ENCODE measurements at places on chromosomes 7 and 10. TPM values are rescaled to one million over a fixed set of nuclear protein-coding genes. Genes with fewer than 3 reads are reported as not detected.

DNA sequence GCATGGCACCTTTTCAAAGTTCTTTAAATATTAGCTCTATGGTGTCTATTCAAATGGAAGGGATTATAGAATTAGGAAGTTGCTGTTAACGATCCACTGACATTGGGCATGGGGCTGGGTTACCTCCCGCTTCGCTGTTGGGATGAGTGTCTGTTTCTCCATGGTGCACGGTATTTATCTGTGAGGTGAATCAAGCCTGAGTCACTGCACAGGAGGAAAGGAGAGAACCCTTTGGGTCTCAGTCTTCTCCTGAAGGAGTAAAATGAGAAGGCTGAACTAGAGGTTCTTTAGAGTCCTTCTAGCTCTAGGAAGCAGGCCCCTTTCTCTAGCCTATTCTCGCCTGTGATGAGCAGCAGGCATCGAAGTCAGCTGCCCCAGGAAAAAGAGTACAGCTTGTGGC is 7.3 kb downstream of the JCAD start:
- no peak for DNase-seq

- DNase-seq: no peak
These were observed 39.4 kb upstream of the CTNNA3 start for GRCh38 chr10:67735430-67735829.

GRCh38 chr10:117255835-117256460 is 15.0 kb downstream of the SLC18A2 start:
- DNase-seq: no peak

PNLIPRP2 gene
- total RNA-seq: not detected

CYP3A7 gene
- total RNA-seq: not detected

- no peak for DNase-seq
These were observed 32.0 kb downstream of the KDM7A start for GRCh38 chr7:140144821-140145220.

- DNase-seq: no peak
These were observed 347.4 kb downstream of the RPS24 start for GRCh38 chr10:78381107-78381506.

HOXA3 gene
- total RNA-seq: 5.8 TPM

GRCh38 chr10:93420091-93420490 is 62.0 kb downstream of the MYOF start:
- DNase-seq: no peak

UCMA gene
- total RNA-seq: not detected

RHOBTB1 gene
- total RNA-seq: 16.5 TPM

ARHGAP12 gene
- total RNA-seq: 35.9 TPM

PNLIPRP3 gene
- total RNA-seq: not detected

- DNase-seq: no peak
These were observed 2.5 kb upstream of the KEL start for GRCh38 chr7:142964502-142965246.

ACTR3C gene
- not detected for total RNA-seq

- DNase-seq: no peak
These were observed 34.9 kb upstream of the STEAP1 start for GRCh38 chr7:90119178-90119971.

DNA sequence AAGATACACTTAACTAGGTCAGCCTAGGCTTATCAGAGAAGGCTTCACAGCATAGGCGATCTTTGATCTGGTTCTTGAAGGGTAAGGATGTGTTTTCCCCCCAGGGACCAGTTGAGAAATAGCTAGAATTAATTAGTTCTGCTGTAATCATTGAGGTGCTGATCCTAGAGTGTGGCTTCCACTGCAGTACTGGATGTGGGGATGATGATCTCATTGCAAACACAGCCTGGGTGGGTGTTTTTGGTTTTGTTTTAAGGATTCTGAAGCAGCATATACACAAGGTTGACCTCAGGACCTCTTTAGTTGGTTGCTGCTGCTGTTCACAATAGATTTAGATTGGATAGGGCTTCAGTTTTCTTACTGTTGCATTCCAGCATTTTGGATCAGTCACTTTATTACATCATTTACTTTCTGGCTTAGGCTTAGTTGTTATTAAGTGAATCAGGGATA is 159.7 kb downstream of the AUTS2 start:
- no peak for DNase-seq

GRCh38 chr7:131424219-131424822 is 96.6 kb downstream of the MKLN1 start:
- peak; percentile 56 for DNase-seq

- DNase-seq: no peak
These were observed 824.5 kb downstream of the TYW1 start for GRCh38 chr7:67821116-67821515.

DNA sequence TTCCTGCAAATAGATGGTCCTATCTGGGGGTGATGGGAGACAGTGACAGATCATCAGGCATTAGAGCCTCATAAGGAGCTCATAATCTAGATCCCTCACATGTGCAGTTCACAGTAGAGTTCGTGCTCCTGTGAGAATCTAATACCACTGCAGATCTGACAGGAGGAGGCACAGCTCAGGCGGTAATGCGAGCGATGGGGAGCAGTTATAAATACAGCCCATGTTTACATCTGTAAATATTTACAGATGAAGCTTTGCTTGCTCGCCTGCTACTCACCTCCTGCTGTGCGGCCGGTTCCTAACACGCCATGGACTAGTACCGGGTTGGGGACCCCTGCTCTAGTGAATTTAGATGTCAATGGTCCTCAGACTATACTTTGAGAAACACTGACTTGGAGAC is 17.0 kb upstream of the CDCA7L start:
- DNase-seq: no peak

AVPI1 gene
- total RNA-seq: 192 TPM

HELLS gene
- total RNA-seq: 29.8 TPM

- DNase-seq: no peak
These were observed 65.9 kb downstream of the FAM204A start for GRCh38 chr10:118276204-118276603.

GRCh38 chr7:47100817-47101435 is 481.0 kb downstream of the TNS3 start:
- DNase-seq: peak; percentile 78

DNA sequence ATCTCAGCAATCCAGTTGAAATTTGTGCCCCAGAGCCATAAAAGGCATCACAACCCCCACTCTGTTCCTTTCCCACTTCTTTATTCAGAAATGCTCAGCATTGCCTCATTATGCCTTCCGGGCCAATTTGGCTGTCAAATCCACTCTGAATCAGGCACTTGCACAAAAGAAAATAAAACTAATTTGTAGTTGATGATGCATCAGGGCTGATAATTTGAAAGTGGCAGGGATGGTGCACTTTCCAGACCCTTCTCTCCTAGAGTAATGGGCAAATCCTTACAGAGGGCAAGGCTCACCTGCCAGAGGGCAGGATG is 147.9 kb upstream of the PDE1C start:
- no peak for DNase-seq

PNLIP gene
- not detected for total RNA-seq

- no peak for DNase-seq
These were observed 211.2 kb downstream of the CRPPA start for GRCh38 chr7:16210171-16210570.

GRCh38 chr10:15262036-15262713 is 93.7 kb upstream of the NMT2 start:
- peak; percentile 1 for DNase-seq

- DNase-seq: no peak
These were observed 374.9 kb downstream of the BBS9 start for GRCh38 chr7:33504266-33504665.

H2BK1 gene
- not detected for total RNA-seq

GRCh38 chr10:2909921-2910320 is 157.4 kb upstream of the PFKP start:
- no peak for DNase-seq

GRCh38 chr7:100372256-100372655 is 1.0 kb upstream of the PILRA start:
- no peak for DNase-seq

DNA sequence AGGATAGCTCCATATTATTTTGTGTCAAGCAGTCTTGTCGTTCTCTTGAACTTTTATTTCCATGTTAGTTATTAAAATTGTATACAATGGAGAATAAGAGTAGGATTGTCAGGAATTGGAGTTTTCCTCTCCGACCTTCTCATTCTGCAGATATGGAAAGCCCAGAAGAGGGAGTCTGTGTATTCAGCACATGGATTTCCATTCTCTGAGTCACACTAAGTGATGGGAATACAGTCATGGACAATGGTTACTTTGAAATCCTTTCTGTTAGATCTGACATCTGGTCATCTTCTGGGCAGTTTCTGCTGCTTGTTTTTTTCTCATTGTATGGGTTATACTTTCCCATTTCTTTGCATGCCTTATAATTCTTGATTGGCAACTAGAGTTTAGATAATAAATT is 5.0 kb upstream of the TASOR2 start:
- no peak for DNase-seq

DNA sequence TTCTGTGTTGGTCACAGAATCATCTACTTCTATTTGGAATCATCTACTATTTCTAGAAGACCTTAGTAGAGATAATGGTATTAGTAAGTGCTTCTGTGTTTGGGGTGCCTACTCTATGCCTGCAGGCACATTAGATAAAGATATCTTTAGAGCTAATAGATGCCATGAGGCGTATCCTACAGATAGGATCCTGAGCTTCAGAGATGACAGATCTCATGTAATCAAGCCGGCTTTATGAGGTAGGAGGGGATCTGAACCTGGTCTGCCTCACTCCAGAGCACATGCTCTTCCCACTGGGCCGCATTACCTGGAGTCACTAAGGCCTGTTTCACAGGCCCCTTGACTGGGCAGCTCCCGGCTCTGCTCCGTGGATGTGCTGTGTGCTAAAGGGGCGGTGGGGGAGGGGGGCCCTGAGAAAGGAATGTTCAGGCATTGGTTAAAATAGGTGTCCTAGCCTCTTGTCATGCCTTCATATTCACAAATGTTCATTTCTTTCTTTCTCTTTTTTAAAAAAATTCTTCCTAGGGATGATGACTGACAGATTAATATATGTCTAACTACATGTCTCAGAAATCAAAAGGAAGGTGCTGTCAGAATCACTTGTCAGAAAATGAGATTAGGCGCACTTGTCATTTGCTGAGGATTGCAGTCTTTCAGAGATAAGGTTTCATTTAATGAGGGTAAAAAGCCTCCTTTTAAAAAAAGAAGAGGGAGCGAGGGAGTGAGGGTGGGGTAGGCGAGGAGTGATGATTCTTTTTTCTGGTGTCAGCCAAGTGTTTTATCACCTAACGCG is 458.0 kb upstream of the GALNT17 start:
- DNase-seq: no peak

GRCh38 chr10:131585761-131586160 is 274.2 kb upstream of the TCERG1L start:
- DNase-seq: no peak

DNA sequence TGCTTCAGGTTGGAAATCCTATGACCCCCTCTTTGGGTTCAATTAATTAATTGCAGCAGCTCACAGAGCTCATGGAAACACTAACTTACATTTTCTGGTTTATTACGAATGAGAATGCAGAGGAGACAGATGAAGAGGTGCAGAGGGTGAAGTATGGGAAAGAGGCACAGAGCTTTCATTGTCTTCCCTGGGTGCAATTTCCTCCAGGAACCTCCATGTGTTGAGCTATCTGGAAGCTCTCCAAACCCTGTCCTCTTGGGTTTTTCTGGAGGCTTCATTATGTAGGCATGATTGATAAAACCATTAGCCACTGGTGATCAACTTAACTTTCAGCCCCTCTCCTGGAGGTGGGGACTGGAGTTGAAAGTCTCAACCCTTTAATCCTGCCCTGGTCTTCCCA is 133.0 kb upstream of the AUTS2 start:
- no peak for DNase-seq

ENTPD7 gene
- total RNA-seq: 17.6 TPM

KIF5B gene
- 135 TPM for total RNA-seq

SPDYE2 gene
- total RNA-seq: not detected

HOGA1 gene
- total RNA-seq: 1.4 TPM

DNA sequence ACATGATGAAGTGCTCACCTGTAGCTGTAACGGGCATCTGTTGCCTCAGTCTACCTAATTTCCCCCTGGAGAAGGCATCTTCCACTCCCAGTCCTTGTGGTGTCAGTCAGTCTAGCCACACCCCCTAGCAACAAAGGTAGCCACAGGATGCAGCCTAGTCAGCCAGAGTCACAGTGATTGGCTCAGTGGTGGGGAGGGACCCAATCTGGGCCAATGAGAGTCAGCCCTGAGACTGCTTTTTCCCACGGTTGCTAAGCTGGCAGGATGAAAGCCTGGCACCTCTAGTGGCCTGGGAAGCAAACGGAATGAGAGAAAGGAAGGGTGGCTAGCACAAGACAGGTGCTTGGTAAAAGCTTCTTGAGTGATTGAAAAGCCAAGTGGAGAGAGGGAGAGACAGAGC is 118.6 kb downstream of the SH3PXD2A start:
- DNase-seq: peak; percentile 19

Data from NCI-H460 (cell line).